ENCODE measurements at places on chromosomes 11 and 22.

DNA sequence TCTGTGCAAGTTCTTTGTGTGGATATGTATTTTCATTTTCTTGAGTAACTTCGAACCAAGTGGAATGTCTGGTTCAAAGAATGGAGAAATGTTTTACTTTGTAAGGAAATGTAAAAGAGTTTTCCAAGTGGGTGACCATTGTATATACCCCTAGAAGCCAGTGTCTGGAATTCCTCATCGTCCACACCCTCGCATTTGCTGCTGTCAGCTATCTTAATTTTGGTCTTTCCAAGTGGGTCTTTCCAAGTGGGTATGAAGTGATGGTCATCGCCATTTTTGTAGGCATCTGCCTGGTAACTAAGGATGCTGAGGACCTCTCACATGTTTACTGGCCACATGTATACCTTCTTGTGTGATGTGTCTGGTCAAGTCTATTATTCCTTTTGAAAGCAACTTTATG, 547.5 kb downstream of the TBC1D22A start:
- DNase-seq: no peak

DNA sequence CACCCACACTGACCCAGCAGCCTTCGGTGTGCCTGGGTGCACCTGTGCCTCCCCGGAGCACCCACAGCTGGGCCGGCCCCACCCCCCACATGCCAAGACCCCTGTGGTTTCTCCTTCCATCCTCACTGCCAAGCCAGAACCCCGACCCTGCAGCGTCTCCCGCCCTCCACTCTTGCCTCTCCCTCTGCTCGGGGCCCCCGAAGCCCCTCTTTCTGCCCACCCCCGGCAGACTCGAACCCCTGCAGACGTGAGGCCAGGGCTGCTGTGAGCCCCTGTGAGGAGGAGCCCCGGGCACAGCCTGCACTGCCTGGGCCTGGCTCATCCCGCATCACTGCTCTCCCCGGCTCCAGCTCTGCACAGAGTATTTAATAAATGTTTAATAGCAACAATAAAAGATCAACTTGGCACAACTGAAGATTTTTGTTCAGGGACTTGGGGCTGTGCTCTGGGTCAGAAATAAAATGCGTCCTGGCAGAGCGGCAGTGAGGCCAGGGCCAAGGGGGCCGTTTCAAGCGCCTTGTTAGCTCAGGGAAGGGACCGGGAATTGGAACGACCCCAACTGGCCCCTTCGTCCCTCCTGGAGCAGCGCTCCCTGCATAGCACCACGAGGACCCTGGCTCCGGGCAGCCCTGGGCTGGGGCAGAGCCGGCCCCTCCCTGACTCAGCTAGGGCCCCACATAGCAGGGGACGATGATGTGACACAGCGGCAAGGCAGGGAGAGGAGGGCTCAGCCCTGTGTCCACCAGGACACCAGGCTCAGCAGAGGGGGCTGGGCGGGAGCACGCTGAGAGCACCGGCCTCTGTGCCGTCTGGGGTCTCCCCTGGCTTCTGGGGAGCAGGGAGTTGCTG, 520.8 kb downstream of the BRD1 start:
- DNase-seq: no peak

GRCh38 chr22:47034905-47035419, 272.5 kb downstream of the TBC1D22A start:
- no peak for DNase-seq

GRCh38 chr11:127485541-127485940, 485.0 kb upstream of the KIRREL3 start:
- no peak for DNase-seq

GRCh38 chr11:47667135-47667534, 24.8 kb upstream of the MTCH2 start:
- no peak for DNase-seq

DNA sequence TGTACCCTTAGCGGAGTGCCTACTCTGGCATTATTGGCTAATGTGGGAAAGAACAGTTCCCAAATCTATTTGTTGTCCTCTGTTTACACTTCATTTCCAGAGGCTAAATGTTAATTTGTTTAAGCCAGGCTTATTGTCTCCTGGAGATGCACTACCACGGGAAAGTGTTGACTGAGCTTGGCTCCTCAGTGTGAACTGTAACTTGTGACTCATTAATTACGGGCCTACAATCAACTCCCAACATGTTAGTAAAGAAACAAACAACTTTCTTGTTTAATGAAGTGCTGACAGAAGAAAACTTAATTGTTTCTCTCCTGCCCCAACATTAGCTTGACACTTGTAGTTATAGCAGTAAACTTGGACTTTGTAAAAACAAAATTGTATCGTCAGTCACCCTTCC, 130.4 kb downstream of the ATXN10 start:
- no peak for DNase-seq

- no peak for DNase-seq
These were observed 1.8 kb upstream of the CHKB start for GRCh38 chr22:50584106-50585096.

DNA sequence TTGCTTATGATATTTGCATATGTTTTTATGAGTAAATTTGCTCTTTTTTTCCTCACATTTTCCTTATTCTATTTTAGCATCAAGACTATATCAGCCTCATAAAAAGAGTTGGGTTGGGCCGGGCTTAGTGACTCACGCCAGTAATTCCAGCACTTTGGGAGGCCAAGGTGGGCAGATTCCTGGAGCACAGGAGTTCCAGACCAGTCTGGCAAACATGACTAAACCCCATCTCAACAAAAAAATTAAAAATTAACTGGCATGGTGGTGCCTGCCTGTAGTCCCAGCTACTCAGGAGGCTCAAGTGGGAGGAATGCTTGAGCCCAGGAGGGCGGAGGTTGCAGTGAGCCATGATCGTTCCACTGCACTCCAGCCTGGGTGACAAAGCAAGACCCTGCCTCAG, 148.8 kb upstream of the ANO5 start:
- no peak for DNase-seq

DNA sequence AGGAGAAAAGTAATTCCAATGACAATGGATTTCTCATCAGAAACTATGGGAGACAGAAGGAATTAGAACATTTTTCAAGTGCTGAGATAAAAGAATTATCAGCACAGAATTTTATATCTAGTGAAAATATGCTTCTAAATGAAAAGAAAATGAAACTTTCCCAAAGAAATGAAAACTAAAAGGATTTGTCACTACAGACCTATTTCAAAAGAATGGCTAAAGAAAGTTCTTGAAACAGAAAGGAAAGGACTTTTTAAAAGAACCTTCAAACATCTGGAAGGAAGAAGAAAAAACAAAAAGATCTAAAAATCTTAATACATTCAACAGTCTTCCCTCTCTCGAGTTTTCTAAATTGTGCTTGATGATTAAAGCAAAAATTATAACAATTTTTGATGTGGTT, 255.4 kb downstream of the FAM76B start:
- no peak for DNase-seq

DNA sequence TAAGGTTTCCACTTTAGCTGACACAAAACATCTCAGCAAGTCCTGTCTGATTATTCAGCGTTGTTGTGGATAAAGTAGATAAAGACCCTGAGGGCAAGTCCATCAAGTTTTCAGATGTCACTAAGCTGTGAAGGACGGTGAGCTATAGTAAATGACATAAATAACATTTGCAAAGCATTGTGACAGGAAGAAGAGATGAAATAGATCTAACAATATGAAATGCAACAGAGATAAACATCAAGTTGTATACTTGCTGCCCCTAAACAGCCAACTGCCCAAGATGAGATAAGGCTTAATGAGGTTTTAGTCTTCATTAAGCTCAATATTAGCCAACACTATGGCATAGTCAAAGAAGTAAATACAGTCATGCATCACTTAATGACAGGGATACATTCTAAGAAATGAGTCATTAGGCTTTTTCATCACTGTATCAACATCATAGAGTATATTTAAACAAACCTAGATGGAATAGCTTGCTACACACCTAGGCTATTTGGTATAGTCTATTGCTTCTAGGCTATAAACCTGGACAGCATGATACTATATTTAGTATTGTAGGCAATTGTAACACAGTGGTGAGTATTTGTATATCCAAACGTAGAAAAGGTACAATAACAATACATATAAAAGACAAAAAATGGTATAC, 625.1 kb upstream of the ANO5 start:
- DNase-seq: no peak

DNA sequence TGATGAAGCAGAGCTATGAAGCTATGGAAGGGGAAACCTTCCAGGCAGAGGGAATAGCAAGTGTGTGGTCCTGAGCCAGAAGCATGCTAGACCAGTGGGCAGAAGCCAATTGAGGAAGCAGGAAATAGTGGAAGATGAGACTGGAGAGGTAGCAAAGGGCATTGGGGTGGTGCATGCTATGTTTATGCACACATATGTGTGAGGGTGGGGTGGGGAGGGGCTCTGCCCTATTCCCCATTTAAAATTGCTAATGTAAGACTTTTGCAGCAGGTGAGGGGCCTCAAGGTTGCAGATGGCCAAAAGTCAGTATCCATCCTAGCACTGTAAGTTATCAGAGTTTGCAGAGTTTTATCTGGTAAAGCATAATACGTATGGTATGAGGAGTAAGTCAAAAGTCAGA, 626.6 kb upstream of the KIRREL3 start:
- no peak for DNase-seq

- no peak for DNase-seq
These were observed 37.9 kb downstream of the MUC2 start for GRCh38 chr11:1112351-1113191.

DNA sequence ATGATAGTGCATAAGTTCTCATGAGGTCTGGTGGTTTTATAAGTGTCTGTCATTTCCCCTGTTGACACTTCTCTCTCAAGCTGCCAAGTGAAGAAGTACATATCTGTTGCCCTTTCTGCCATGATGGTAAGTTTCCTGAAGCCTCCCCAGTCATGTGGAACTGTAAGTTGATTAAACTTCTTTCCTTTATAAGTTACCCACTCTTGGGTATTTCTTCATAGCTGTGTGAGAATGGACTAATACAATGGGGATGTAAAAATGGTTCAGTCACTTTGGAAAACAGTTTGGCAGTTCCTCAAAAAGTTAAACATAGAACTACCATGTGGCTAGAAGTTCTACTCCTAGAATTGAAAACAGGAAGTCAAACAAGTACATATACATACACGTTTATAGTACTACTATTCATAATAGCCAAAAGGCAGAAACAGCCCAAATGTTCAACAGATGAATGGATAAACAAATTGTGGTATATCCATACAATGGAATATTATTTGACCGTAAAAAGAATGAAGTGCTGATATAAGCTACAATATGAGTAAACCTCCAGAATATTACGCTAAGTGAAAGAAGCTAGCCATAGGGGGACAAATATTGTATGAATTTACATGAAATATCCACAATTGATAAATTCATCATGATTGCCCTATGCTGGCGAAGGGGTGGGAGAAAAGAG, 16.0 kb upstream of the DKK3 start:
- no peak for DNase-seq

- DNase-seq: no peak
These were observed 14.9 kb upstream of the TSKU start for GRCh38 chr11:76768088-76768908.

- no peak for DNase-seq
These were observed 78.9 kb downstream of the PPFIBP2 start for GRCh38 chr11:7592711-7593110.

GRCh38 chr11:26572770-26573402, 823 bp upstream of the MUC15 start:
- no peak for DNase-seq

DNA sequence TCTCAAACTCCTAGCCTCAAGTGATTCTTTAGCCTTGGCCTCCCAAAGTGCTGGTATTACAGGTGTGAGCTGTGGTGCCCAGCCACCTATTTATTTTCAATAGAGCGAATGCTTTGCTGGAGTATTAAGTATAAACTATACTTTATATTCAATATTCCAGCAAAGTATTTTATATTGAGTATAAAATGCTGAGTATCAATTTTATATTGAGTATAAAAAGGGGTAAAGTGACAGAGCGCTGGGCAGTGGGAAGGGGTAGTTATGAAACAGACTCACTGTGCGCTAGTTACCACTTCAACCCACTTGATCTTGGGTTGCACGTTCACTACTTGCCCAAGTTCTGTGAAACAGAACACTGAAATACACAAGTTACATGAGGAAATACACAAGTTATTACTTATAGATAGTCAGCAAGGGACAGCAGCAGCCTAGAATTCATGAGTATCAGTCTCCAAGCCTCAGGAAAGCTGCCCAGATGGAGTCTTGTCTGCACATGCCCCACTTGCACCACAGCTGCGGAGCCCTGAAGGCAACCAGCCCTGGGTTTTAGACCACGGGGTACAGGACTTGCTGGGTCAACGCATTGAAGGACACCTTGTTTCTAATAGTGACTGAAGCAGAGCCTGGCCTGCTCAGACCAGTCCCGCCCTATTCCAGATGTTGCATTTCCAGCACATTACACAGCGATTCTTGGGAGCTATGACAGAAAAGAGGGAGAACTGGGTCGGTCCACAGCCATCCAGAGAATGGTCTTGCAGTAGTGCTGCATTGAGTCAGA, 51.6 kb upstream of the SYT13 start:
- DNase-seq: no peak

- no peak for DNase-seq
These were observed 382.2 kb upstream of the CADM1 start for GRCh38 chr11:115886422-115886733.

- no peak for DNase-seq
These were observed 33.2 kb upstream of the CCDC90B start for GRCh38 chr11:83319346-83319745.

DNA sequence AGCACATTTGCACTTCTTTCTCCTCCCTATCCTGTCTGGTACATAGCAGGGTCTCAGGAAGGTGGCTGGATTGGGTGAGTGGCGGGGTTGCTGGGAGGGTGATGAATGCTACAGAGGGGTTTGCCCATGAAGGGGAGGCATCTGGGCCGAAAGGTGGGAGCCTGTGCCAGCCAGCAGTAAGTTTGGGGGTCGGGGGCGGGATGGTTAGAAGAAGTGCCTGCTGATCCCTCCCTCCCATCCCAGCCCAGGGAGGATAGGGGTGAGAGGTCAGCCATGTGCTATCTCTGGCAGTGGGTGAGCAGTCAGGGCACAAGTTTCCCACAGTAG, 2.8 kb downstream of the CD82 start:
- no peak for DNase-seq

- DNase-seq: no peak
These were observed 8.2 kb downstream of the LTO1 start for GRCh38 chr11:69666752-69667536.

DNA sequence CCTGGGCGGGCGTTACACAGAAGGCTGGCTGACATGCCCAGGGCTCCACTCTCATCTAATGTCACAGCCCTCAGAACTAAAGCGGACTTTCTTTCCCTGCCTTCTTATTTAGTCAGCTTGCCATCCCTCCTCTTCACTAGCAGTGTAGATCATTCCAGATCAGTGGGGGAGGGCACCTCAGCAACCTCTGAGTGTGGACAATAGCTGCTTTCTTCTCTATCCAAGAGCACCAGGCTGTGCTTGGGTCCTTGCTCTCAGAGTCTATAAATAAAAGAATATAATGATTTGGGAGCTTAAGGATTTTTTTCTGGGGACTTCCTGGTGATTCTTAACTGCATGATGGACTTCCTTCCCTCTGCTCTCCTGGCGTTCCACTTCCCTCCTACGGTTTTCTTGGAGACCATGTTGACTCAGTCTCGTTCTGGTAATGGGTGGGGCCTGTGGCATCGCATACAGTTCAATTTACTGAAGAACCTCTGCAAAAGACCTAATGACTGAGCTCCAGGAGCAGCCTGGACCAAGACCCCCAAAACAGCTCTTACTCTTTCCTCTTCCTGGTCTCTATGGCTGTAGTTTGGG, 2.9 kb upstream of the HMBS start:
- no peak for DNase-seq

GRCh38 chr22:27088026-27088425, 430.6 kb downstream of the MIAT start:
- DNase-seq: no peak

Data from effector CD4-positive, alpha-beta T cell (primary cell).